NCI-H187 treated with DMSO at 0.1 percent for 48 hours (cell line): ENCODE measurements at places on chromosomes 1 and 21.

DNA sequence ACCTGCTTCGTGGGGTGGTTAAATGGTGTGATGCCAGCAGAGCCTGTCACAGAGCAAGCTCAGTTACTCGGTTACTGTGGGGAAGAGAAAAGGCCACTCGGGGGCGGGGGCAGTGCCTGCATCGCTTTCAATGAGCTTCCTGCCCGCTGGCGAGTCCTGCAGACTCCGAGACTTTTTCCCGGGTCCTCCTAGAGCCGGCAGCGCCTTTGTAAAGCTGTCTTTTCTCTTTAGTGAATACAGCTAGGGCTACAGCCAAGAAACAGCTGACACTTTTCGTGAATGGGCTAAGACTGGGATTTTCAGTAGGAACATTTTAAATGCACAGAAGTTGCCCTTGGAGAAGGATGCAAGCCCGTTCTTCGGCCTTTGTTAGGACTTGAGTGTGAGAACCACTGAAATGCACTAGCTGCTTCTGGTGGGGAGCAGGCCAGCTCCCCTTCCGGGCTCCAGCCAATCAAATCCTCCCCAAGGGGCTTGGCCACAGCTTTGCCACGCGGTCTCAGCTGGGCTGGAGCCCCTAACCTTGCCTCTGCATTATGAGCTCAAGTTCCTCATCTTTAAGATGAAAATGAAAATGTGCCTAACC lies 23.4 kb upstream of the EFHD2 start:
- no peak for DNase-seq

DNA sequence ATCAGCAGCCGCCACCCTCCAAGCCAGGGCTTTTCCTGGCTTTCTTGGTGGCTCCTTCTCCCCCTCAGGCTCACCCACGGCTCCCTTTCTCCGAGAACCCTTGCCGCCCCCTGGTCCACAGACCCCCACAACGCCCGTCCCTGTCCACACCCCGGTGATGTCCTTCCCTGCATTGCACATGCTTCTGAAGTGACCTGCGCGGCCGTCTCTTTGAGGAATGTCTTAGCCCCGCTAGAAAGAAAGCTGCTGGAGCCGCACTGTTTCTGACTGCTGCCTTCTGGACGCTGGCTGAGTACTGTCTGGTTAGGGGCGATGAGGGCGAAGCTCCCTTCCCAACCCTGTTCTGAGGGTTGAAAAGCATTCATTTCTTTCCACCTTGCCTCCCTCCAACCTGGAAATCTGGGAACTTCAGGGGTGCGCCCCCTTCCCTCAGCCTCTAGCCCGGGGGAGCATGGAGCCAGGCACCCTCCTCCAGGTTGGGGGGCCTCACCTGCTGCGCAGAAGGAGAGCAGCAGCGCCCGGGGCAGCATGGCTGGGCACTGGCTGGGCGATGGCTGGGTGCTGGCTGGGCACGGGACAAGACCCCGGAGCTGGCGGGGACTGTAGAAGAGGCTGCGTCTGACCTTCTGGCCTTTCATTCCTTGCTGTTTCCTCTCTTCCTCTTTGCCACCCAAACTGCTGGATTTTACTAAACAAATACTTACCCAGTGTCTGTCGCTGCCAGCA lies at the start of gene CLEC20A:
CLEC20A (minus strand) TSS at position 555 of the 726 bp plus-strand sequence; CDS start at position 530, 25 bp downstream.
- no peak for DNase-seq

- DNase-seq: no peak
These were observed 31.8 kb downstream of the AHDC1 start for GRCh38 chr1:27572019-27572678.

DNA sequence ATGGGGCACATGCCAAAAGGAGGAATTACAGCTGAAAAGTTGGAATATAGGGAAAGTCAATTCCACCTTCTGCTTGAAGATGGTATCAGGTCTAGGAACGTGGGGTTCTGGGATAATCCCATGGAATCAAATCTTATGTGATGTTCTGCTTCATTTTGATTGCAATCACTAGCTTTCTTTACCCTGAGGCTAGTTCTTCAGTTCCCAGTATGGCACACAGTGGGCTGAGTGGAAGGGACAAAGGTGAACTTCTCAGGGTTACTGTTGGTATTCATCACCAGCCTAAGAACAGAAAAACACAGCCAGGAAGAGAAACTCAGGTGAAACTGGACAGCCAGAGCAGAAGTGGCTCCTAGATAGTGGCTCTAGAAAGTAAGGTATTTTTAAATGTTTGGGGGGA lies 117.8 kb downstream of the TNFSF18 start:
- DNase-seq: no peak

- DNase-seq: no peak
These were observed 111.6 kb upstream of the ERRFI1 start for GRCh38 chr1:8137481-8138244.

DNA sequence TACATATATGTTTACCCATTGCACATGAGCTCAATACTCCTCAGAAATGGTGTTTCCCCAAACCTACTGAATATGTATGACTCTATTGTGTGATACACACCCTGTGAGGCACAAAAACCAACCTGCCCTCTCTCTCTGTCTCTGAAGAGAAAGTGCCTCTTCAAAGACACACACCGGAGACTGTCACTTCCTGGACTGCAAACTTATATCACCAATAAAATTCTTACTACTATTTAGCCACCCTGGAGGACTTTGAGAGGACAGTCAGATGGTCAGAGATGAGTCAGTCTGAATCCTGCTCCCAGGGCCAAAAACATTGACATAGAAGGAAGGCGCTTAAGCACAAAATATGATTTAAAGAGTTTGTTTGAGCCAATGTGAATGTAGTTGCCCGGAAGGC lies 110.4 kb downstream of the PPIAL4G start:
- DNase-seq: no peak
